GM12878 (cell line): ENCODE measurements at places on chromosomes 1 and 21. TPM values are rescaled to one million over a fixed set of nuclear protein-coding genes. Genes with fewer than 3 reads are reported as not detected.

DNA sequence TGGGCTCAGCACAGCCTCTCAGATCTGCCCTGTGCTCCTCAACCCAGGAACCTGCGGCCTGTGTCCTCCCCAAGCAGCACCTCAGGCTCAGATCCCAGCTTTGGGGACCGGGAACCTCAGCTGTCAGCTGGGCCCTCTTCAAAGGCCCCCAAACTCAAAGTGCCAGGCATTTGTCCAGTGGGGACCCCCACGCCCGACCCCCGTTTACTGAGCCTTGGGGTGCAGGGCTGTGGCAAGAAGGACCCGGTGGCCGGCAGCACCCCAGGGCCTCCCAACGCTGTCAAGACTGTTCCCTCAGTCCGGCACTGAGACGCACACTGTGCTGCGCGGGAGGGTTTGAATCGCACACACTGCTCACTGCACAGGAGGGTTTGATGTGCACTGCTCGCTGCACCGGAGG is 35.0 kb downstream of the MORN1 start:
- DNase-seq, result no peak

- no peak for DNase-seq
Measured at GRCh38 chr1:94660994-94661393, 119.4 kb upstream of the F3 start.

DNA sequence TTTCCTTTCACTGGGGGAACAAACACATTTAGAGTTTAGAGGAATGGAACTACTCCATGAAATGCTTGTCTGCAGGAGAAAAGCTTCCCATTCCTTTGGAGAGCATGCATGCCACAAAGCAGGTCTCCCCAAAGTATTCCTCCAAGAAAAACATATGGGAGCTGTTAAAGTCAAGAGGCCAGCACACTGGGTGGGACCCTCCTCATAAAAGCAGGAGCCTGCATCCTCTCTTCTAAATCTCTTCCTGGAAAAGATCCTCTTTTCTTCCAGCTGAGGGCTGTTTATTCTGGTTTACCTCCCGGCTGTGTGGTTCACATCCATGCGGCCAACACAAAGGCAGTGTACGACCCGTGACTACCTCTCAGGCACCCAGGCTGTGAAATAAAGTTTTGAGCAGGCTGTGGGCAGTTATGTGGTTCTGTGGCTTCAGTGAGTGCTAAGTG is 103.4 kb downstream of the TENT5C start:
- no peak for DNase-seq

- DNase-seq, result no peak
Measured at GRCh38 chr1:16095447-16095846, 22.0 kb upstream of the FAM131C start.

DNA sequence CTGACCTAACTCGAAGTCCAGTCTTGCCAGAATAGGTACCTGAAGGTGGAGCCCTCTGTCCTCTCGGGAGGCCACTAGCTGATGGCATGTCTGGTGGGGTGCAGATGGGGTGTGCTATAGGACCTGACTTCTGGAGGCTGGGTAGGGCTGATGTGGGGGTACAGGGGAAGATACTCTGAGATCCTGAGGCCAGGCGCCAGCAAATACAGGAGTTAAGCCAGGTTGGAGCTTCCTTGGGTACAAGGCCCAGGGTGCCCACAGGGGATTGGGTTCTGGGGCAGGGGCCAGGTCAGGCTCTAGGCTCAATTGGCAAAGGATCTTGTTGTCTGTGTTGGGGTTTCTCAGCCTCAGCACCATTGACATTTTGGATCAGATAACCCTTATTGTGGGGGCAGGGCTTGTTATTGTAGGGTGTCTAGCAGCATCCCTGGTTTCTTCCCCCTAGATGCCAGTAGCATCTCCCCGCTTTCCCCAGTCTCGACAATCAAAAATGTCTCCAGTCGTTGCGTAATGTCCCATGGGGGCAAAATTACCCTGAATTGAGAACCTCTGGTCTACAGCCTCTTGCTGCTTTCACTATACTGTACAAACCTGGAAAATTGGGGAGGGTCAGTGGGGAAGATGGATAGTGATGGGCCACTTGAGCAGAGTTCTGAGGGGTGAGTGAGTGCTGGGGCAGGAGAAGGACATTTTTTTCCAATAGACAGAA is 9.2 kb downstream of the PTPRF start:
- DNase-seq, result no peak

GRCh38 chr1:98842241-98842640 is 162.4 kb downstream of the PLPPR5 start:
- no peak for DNase-seq

- DNase-seq, result no peak
Measured at GRCh38 chr1:97143236-97143882, 421.8 kb downstream of the PTBP2 start.

- DNase-seq, result no peak
Measured at GRCh38 chr1:25033828-25034705, 104.0 kb upstream of the RUNX3 start.

DNA sequence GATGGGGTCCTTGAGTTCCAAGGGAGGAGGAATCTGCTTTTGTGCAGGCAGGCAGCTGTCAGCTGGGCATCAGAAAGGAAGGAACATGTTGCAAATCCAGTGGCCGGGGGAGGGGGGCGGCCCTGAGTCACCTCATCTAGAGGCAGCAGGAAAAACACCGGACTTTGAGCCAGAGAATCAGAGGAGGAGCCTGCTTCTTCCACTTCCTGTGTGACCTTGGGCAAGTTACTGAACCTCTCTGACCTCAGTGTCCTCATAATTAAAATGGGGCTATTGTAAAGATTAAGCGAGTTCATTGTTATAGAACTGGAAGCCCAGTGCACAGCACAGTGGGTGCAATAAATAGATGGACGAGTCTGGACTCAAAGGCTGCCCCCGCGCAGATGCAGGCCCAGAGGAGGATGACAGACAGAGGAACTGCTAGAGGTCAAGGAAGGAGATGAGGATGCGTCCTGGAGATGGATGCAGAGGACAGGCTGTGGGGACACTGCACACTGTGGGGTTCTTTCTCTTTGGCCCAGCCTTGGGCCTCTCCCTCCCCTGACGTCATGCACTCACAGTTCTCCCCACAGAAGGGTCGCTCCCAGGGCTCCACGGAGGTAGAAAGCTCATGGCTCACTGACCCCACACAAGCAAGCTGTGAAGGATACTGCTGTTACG is 714.3 kb downstream of the MATN1 start:
- DNase-seq, result no peak

LAD1 gene
- total RNA-seq, result 0.26 and 0.53 TPM in 2 replicates

GRIK3 gene
- not detected in 2 replicates for total RNA-seq

TRABD2B gene
- total RNA-seq, result not detected in 2 replicates

SLC45A1 gene
- 0.18 and 0.29 TPM in 2 replicates for total RNA-seq

LHX8 gene
- total RNA-seq, result not detected in 2 replicates

SPRR5 gene
- total RNA-seq, result not detected in 2 replicates

FBLIM1 gene
- total RNA-seq, result 0.13 and 0.53 TPM in 2 replicates

SLC44A3 gene
- total RNA-seq, result not detected in 2 replicates
